ENCODE measurements at places on chromosomes 16 and 17.

DNA sequence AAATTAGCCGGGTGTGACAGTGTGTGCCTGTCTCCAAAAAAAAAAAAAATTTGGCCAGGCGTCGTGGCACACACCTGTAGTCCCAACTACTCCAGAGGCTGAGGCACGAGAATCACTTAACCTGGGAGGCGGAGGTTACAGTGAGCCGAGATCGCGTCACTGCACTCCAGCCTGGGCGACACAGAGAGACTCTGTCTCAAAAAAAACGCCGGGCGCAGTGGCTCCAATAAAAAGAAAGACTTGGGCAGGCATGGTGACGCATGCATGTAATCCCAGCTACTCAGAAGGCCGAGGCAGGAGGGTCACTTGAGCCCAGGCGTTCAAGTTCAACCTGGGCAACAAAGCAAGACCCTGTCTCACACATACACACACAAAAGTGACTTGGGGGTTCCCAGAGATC is 3.6 kb downstream of the LSM12 start:
- DNase-seq, result no peak

DNA sequence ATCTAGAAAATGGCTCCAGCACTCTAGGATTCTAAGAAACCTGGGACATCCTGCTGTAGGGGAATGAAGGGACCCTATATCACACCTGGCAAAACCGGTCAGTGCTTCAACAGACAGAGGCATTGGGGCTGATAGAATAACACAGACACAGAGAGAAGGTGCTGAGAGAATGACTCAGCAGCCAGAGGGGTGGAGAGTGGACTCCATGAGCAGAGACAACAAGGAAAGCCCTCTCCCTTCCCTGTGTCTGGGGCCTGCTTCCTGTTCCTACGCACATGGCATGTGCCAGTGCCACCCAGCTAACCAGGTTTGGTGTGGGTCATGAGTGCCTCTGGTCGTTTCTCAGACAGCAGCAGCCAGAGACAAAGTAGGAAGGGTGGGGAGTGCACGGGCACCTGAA is 140.3 kb downstream of the CCT6B start:
- DNase-seq, result no peak

- no peak for DNase-seq
Observed at GRCh38 chr17:15006421-15007128, 258.6 kb downstream of the PMP22 start.

GRCh38 chr17:2580661-2581060 is 12.8 kb upstream of the PAFAH1B1 start:
- DNase-seq, result no peak

GRCh38 chr17:65551267-65552040 is 10.0 kb downstream of the AXIN2 start:
- no peak for DNase-seq

GRCh38 chr16:17177242-17177958 is 293.4 kb downstream of the XYLT1 start:
- no peak for DNase-seq

GRCh38 chr17:15349119-15349518 is 7.7 kb upstream of the TEKT3 start:
- no peak for DNase-seq

GRCh38 chr17:43042025-43042628 is 17.1 kb downstream of the RND2 start:
- DNase-seq, result no peak

DNA sequence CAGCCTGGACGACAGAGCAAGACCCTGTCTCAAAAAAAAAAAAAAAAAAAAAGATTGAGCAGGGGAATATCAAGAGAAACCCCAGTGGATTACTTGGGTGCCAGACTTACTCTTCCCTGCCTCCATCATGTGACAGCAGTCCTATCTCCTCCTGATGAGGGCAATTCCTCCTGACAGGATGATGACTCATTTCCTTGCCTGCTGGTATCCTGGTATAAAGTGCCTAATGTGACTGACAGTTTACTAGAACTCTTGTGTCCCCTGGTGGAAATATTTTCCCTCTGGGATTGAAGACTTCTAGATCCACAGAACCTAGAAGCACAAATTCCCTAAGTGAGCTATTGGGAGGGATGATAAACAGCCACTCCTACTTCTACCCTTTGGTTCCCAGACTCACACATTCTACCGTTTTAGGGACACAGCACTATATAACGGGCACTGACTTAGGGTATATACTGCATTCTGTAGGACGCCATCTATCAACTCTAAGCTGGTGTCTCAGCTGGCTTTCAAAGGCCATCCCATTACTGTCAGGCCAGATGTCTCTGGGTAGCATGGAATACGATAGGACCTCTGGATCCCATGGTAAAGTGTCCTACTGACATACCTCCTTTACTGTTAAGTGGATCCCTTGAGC is 114.6 kb upstream of the MED13 start:
- DNase-seq, result no peak

- DNase-seq, result no peak
Observed at GRCh38 chr16:89596061-89596689, 17.3 kb upstream of the DPEP1 start.

- DNase-seq, result no peak
Observed at GRCh38 chr17:35819455-35819854, 10.2 kb downstream of the TAF15 start.

GRCh38 chr17:32931686-32932085 is 3.7 kb downstream of the TMEM98 start:
- DNase-seq, result no peak

- no peak for DNase-seq
Observed at GRCh38 chr17:17028878-17029535, 13.2 kb upstream of the MPRIP start.

DNA sequence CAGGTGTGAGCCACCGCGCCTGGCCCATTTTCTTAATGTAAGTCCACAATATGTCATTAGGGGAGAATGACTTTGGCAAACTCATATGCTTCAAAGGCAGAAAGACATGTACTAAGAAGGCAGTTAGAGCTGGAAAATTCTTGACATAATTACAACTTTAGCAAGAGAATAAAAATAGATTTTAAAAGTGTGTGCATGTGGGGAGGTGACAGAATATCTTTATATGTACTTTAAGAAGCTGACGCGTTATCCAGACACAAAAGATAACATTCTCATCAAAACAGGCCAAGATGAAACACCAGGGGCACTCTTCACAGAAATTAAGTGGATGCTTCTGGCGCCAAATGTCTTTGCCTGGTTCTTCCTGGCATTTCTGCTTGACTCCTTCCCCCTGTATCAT is 28.2 kb downstream of the GJC1 start:
- no peak for DNase-seq

DNA sequence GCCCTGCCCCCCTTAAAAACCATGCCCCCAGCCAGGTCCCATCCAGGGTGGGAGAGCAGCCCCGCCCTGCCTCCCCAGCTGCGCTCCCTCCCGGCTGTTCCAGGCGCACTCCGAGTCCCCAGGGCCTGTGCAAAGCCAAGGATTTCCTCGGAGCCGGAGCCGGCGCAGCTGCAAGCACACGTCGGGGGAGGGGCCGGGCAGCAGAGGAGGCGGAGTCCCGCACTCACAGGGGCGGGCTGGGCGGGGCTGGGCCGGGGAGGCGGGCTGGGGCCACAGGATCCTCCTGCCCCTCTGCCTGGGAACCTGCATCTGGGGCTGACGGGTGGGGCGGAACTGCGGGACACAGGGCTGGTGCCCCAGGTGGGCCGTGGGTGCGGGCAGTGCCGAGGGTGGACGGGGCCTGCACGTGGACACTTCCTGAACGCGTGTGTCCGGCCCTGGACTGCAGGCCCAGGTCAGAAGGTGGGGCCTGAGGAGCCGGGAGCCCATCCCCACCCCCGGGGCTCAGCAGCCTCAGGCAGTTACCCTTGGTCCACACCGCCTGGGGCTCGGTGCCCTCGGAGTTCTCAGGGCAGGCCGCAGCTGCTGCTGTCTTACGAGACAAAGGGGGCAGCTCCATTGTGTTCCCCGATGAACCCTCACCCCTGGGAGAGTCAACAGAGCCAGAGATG is 24.0 kb upstream of the SSTR5 start:
- peak; percentile 44 for DNase-seq

GRCh38 chr16:4194661-4195060 is 47.2 kb downstream of the SRL start:
- DNase-seq, result no peak

DNA sequence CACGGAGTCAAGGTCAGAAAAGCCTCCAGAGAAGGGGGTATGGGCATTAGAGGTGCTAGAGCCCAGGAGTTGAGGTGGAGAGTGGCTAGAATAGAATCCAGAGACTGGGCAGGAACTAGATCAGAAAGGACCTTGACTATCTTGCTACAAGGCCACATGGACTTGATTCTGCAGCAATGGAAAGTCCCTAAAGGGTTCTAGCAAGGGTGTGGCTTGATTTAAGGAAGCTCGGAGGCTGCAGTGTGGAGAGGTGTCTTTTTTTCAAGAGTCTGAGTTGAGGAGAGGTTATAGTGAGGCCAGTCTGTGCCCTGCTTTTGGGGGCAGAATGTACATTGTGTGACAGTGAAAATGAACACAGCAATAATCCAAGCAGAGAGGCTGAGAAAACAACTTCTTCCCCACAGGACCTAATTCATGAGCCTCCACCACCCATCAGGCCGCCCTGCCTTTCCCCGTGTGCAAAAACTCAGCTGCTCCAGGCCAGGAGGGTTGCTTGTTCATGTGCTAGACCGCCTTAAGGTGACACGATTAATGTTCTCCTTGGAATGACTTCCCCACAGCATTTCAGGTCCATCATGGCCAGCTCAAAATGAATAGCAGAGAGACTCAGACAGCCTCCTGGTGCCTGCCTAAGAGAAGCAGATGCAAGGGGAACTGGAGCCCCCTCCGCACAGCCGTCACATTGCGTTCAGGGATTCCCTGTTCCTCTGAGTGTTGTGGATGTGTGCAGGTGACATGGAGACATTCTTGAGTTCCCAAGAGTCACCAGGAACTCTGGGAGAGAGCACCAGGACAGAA is 8.7 kb upstream of the BEAN1 start:
- no peak for DNase-seq

Measured in stimulated activated CD4-positive, alpha-beta T cell treated with anti-CD3 and anti-CD28 coated beads, TNF-alpha, amount 100 ng/mL, for 24 hours (primary cell).